ENCODE measurements at places on chromosomes 12 and 14.
A peak's percentile ranks its signal among the peaks of the same experiment; 100 is the strongest.

DNA sequence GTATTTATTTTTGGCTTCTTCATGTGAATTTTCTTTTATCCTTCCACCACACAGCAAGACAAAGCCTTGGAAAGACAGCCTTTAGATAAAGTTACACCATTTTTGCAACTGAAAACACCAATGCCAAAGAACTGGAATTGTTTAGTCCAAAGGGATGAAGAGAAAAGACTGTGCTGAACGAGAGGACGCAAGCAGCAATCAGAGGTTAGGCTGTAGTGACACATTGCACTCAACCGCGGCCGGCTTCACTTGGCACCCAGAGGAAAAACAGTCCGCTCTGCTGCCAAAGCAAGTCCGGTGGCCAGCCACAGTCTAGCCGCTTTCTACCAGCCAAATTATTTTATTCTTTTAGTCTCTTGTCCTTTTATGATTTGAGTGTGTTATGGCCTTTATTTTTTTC lies 49.1 kb upstream of the KCNJ8 start:
- no peak for DNase-seq

- no peak for DNase-seq
Observed at GRCh38 chr12:46460682-46461210, 88.2 kb upstream of the SLC38A2 start.

- DNase-seq, result no peak
Observed at GRCh38 chr14:101815994-101816393, 54.5 kb downstream of the PPP2R5C start.

- no peak for DNase-seq
Observed at GRCh38 chr12:106739318-106739717, 35.2 kb upstream of the RIC8B start.

DNA sequence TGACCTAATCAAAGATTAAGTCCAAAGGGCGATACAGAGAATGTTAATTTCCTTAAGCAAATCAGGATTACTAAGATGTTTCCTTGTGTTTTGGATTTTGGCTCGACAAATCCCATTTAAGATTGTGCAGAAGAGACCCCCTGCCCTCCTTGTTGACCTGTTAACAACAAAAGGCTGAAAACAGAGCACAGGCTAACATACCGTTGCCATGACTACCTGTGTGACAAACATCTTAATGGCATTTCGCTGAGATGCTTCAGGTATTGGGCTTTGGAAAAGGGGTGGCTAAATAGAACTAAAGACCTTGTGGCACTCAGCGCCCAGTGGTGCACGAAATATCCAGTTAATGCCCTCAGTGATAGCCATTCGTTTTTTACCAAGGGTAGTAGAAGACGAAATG lies 1532.3 kb upstream of the TMEM132C start:
- no peak for DNase-seq

GRCh38 chr12:117037289-117038022 lies 61.8 kb downstream of the TESC start:
- no peak for DNase-seq

DNA sequence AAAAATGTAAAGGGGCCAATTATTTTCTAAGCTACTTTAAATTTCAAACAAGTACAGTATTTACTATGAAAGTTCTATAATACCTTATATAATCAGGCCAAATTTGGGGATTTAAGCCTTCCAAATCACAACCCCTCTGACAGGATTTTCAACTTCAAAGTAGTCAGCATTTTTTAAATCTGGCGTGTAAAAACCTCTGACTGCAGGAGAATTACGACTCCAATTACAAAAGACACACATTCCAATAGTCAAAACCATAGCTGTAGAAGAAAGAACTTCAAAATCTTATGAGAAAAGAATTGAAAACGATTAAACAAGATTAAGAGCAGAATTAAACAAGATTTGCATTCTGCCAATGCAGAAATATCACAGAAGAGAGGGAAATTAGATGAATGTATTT lies 12.7 kb downstream of the OSBPL8 start:
- DNase-seq, result no peak

GRCh38 chr12:115946092-115946491 lies 331.4 kb downstream of the MED13L start:
- DNase-seq, result no peak

DNA sequence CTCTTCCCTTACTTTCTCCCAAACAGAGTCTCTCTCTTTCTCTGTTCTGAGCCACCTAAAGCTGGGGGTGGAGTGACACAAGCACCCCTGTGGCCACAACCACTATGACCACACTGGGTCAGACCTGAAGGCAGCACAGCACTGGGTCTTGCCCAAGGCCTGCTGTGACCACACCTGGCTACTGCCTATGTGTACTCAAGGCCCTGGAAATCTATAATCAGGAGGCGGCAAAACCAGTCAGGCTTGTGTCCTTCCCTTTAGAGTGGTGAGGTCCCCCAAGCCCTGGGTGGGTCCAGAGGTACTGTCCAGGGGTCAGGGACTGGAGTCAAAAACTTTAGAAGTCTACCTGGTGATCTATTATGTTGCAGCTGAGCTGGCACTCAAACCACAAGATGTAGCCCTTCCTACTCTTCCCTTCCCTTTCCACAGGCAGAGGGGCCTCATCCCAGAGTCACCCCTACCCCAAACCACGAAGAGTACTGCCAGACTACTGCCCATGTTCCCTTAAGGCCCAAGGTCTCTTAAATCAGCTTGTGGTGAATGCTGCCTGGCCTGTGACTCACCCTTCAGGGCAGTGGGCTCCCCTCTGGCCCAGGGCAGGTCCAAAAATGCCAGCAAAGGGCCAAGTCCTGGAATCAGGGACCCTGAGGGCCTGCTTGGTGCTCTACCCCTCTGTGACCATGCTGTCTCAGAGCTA lies 179.8 kb upstream of the DYRK2 start:
- DNase-seq, result no peak

DNA sequence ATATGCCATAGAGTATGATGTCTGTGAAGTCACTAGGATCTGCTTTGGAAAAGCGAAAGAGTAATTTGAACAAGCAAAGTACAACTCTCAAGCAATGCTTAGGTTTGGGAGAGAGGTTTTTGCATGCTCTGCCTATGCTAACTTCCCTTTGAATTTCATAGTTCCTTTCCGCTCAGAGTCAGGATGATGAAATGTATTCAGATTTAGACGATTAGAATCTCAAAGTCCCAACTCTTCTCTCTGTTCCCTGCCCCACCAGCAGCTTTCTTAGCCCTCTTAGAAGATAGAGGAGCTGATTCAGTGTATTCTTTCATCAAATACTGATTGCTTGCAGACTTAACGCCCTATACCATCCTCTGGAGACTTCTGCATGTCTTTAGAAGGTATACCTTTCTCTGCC lies 11.5 kb downstream of the RAB5B start:
- no peak for DNase-seq

- DNase-seq, result no peak
Observed at GRCh38 chr14:57346741-57347140, 43.6 kb upstream of the NAA30 start.

GRCh38 chr12:93242154-93242972 lies 135.4 kb upstream of the NUDT4 start:
- no peak for DNase-seq

DNA sequence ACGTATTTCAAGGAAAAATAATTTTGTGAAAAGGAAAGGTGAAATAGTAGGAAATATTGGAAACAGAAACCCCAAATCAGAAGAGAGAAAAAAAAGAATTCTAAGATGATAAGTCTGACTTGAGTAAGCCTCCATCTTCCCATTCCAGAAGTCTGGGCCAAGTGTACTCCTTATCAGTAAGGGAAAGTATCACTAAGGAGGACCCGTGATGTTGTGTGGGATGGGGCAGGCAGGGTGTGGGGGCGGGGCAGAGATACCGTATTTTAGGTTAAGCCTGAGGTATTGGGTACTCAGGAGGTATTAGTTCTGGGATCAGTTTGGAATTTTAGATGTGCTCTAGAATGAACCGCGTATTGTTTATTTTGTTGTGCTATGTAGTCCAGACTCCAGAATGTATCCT lies 33.8 kb upstream of the PSMA6 start:
- DNase-seq, result no peak

DNA sequence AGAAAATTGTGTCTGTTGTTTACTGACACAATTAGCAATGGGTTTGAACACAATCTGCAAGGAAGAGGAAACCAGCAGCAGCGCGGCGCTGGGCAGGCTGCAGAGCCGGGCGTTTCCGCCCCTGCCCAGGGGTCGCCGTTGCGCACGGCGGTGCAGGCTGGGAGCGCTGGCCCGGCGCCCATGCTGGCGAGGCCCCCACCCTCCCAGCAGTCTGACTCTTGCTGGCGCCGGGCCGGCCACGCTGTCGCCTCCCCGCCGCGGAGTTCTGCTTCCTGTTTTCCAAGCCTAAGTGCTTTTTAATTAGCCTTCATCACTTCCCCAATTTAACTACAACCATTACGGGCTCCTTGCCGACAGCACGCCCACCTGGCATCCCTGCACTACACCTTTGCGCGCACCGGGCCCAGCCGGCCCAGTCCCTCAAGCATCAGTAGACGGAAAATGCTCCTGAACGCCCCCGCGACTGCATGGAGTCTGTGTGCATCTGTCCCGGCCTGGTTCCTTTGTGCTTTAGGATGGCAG lies 212.1 kb downstream of the GXYLT1 start:
- no peak for DNase-seq

GRCh38 chr14:54565785-54566409 lies 1.0 kb upstream of the SAMD4A start:
- DNase-seq, result no peak

GRCh38 chr12:116130431-116130830 lies 147.1 kb downstream of the MED13L start:
- DNase-seq, result peak; percentile 27

DNA sequence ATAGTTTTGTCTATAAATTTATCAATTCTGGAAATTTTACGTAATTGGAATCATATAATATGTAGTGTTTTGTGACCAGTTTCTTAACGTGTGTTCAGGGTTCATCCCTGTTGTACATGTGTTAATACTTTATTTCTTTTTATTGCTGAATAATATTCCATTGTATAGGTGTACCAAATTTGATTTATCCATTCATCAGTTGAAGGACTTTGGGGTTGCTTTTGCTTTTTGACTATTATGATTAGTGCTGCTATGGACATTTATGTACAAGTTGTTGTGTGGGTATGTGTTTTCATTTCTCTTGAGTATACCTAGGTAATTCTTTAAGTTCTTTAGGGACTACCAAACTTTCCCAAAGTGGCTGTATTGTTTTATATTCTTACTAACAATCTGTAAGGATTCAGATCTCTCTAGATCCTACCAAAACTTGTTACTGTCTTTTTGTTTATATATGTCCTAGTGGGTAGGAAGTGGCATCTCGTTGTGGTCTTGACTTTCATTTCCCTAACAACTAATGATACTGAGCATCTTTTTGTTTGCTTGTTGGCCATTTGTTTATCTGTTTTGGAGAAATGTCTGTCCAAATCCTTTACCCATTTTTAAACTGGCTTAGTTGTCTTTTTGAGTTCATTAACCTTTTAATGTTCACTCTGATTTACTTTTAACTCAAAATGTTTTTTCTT lies 14.9 kb downstream of the VRK1 start:
- no peak for DNase-seq

DNA sequence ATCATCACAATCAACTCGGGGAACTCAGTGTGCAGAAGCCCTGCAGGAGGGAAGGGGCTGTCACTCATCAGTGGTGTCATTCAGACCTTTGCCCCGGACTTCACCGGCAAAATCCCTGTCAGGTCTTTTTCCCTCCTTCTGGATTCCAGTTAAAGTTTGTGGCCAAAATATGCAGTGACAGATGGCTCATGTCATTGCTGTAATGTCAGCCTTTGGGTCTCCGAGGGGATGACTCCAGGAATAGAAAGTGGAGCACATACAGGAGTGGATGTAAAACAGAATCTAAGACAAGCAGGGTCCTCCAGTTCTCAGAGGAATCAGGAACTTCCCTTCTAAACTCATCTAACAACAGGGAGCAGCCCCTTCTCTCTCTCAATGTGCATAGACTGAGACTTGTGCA lies 130.3 kb upstream of the RASSF8 start:
- no peak for DNase-seq

- no peak for DNase-seq
Observed at GRCh38 chr12:44497044-44497443, 379.1 kb downstream of the NELL2 start.

DNA sequence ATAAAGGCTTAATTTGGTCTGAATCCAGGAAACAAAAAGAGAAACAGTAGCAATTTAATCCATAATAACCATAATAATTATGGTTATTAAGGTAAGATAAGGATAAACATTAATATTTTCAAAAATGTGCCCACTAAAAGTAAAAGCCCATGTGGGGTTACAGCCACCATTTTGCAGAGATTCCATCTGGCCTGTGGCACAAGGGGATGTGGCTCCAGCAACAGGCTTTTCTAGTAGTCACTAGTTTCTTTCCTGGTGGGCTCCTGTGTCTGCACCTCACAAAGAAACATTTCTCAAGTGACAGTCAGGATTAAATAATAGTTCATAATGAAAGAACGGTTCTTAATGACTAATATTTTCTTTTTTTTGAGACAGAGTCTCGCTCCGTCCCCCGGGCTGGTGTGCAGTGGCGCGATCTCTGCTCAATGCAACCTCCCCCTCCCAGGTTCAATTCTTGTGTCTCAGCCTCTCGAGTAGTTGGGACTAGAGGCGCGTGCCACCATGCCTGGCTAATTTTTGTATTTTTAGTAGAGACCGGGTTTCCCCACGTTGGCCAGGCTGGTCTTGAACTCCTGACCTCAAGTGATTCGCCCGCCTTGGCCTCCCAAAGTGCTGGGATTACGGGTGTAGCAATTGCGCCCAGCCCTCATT lies 32.2 kb downstream of the GPR19 start:
- DNase-seq, result no peak

- no peak for DNase-seq
Observed at GRCh38 chr12:10191865-10192264, 13.0 kb downstream of the TMEM52B start.

DNA sequence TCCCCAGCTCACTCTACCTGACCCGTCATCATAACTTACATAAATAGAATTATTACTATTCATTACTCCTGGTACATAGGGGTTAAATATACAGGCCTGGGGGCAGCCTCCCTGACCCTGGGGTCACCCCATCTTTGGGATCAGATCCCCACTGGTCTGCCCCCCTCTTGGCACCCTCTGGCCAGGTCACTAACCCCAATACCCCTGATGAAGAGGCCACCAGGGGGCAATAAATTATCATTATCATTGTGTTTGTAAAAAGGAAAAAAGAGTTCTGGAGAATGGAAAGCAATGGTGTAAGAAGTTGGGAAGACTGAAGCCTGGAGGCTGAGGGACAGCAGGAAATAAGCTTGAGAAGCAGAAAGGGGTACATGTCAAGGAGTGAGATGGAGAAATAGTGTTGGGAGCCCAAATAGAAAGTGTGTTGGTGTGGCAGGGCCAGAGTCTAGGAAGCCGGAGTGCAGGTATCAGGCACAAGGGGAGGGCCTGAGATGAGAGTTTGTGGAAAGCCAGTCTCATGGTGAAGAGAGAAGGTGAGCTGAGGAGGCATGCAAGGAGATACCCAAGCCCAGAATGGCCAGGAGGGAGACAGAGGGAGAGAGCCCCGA lies 6.1 kb upstream of the AAAS start:
- DNase-seq, result no peak

- no peak for DNase-seq
Observed at GRCh38 chr12:99658671-99659349, 11.3 kb downstream of the GARIN6 start.

GRCh38 chr12:69252033-69252432 lies 12.7 kb downstream of the CPSF6 start:
- DNase-seq, result no peak

Data from cerebellar nuclear complex (tissue), 1 donor.